ENCODE measurements at places on chromosomes 6 and 20.

DNA sequence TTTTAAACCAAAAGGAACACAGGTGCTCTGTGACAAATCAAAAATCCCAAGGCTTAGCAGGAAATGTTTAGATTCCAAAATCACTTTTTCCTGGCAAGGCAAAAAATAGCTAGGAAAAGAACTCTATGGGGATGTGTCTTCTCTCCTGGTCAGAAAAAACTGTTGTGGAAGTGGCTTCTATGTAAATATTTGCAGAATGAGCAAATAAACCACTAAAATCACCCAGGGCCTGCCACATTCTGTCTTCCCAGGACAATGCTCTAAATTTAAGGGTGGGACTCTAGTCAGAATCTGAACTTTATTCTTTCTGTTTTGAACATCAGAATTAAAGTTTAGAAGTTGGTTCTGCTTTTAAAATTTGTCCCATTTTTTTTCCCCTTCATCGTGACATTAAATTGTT is 29.3 kb downstream of the GCM1 start:
- DNase-seq = no peak

DNA sequence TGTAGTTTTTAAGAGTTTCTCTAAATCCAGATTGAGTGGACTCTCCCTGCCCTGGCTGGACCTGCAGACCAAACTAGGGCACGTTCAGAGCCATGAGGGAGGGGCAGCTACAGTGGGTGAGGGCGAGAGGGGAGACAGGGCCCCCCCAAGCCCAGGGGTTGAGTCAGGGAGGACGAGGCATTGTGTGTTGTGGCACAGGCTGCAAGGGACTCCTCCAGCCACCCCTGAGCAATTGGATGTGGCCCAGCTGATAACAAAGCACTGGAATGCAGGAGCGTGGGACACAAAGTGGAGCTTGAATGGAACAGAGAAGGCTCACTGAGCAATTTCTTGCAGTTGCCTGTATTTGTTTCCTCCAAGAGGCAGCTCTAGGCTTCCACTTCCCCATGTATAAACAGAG is 43.5 kb upstream of the MYL9 start:
- DNase-seq = no peak

GRCh38 chr6:165831812-165832510 is 168.9 kb upstream of the PDE10A start:
- DNase-seq = no peak

DNA sequence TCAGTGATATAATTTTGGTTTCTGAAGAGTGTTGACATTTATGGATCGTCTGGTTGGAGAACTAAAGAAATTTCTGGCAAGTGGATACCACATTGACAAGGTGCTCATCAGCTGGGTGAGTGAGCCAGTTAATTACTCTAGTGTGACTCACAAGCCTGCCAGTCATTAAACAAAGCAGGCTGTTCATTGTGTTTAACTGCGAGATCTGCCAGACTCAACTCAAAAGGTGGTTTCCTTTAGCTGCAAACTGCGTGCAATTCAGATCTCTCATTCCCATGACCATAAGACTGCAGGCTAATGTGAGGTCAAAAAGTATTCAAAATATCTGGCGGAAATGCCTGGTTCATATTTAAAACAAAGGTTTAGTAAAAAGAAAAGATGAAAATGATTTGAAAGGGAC is 32.5 kb upstream of the IYD start:
- no peak for DNase-seq

GRCh38 chr6:159062564-159062945 is 17.8 kb upstream of the TAGAP start:
- no peak for DNase-seq

- DNase-seq = no peak
Measured at GRCh38 chr6:148693882-148694484, 52.8 kb upstream of the UST start.

DNA sequence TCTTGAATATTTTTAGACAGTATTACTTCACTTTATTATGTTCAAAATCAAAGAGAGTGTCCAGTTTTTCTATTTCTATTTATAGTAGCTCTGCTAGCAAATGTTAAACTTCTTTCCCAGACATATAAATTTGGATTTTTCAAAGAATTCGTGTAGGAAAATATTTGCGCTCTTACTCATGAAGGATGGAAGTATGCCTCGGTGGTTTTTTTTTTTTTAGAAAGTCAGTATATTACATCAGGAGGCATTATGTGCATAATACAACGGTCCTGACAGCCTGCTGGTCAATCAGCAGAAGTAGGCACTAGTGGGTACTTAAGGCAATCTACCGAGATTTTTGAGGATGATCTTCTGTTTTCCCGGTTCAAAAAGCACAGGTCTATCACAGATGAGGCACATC is 249.3 kb downstream of the TBX18 start:
- DNase-seq = no peak

DNA sequence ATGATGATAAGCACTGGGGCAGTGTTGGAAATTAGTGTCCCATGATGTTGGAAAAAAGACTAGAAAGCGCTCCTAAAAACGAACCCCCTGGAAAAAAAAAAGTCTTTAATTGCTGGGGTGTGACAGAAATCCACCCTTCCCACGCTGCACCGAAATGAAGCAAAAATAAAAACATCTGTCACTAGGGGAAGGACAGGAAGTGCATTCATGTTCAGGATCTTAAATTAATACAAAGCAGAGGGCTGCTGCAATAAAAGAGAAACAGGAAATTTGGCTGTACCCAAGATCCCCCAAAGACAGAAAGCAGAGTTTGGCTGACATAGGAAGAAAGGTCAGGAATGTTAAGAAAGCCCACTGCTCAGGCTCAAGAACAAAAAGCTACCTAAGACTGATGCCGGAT is 333.9 kb downstream of the TBC1D32 start:
- DNase-seq = no peak

DNA sequence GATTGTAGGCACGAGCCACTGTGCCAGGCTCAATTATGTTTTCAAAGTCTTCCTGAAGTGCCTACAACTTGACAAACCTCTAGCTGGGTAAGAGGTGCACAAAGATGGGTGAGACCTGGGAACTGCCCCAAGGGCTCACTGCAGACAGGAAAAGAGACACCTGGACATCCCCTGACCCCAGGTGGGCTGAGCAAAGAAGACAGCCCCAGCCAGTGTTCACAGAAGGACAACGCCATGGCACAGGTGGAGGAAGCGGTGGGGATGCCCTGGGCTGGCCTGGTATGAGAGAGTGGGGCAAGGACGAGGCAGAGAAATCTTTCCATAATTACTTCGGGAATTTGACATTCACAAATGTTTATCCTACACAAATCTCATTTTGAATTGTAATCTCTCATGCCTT is 278.9 kb downstream of the SMOC2 start:
- DNase-seq = no peak

- DNase-seq = no peak
Measured at GRCh38 chr6:54441020-54441419, 132.8 kb downstream of the TINAG start.

DNA sequence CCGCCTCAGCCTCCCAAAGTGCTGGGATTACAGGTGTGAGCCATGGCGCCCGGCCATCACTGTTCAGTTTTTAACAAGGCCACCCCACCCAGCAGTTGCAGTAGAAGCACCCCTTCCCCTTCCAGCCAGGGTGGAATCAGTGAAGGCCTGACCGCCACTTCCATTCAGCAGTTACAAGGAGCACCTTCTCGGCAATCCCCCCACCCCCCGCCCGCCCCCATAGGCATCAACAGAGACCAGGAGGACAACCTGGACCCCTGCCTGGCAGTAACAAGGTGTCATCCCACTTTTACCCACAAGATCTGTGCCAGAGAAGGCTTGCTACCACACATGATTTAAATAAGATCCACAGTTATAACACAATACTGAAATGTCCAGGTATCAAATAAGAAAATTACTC is 23.1 kb downstream of the NCR2 start:
- DNase-seq = no peak

GRCh38 chr20:33311996-33312395 is 29.0 kb downstream of the BPIFB1 start:
- DNase-seq = no peak

All from cortex of kidney (tissue), 1 donor.